ENCODE measurements at places on chromosomes 2 and 18.

GRCh38 chr2:189613077-189613636 lies 32.6 kb upstream of the SLC40A1 start:
- no peak for DNase-seq

- DNase-seq = no peak
Measured at GRCh38 chr2:75320898-75321598, 121.7 kb upstream of the TACR1 start.

DNA sequence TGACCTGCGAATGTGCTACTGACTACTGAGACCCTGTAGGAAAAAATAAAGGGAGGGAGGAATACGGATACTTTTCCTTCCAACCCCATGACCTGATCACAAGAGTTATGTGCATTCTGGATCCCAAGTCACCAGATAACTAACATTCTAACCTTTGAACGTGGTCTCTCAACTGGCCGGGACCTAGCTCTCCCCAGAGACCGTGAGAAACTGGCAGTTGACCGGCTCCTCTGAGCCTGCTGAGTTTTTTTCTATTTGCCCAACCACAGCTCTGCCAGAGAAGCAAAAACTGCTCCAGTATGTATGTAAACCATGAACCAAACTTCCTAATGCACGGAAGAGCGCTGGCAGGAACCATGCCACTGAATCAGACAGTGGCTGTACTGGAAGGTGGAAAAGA lies 47.5 kb upstream of the PTMA start:
- DNase-seq = no peak

DNA sequence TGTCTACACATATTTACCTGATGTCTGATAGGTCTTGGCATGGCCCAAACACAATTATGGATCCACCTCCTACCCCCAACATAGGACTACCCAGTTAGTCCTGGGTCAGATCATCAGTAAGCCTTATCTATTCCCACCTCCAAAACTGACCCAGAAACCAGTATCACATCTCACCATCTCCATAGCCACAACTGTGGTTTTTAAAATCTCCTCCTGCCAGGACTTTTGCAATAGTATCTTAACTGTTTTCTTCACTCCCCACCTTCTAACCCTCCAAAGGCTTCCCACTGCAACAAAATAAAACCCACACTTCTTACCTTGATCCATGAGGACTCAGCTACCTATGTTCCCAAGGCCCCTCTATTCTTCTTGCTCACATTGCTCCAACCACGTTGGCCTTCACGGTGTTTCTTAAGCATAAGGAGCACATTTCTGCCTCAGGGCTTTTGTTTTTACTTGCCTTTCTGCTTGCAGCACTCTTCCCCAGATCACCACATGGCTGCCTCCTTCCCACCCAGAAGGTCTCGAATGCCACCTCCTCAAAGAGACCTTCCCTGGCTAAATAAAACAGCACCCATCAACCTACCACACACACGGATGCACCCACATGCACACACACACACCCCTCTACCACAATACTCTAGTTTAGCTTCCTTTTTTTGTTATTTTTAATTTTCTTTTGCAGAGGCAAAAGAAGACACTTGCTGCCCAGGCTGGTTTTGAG lies 125.9 kb upstream of the SLC1A4 start:
- no peak for DNase-seq

DNA sequence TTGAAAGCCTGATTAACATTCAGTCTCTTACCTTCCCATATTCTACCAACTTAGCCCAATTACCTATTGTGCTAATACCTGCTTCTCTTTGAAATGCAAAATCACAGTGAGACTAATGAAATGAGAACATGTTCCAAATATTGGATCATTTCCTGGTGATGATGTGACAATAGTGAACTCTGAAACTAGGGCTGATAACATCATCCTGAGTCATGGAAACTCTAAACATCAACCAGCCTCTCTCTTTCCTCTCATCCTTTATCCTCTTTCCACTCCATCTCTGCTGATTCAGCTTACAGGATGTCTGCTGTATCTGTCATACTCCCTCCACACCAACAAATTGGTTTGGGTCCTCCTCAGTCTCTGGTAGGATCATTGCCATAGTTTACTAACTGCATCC lies 98.8 kb upstream of the NCKAP5 start:
- DNase-seq = no peak

DNA sequence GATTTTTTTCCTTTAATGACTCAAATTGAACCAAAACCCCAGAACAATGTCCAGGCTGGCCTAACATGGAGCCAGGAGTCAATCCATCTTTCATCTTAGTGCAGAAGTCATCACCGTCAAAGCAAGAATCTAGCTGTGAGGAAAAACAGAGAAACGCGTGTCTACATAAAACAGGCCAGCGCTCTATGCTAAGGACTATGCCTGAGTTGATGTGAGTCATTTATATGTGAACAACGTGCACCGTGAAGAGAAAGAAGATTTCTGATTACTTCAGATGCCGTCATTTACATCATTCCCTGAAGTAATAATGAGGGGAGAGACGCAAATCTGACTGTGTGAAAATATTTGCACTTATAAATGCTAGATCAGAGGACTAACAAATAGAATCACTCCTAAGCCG lies 34.0 kb upstream of the SALL3 start:
- no peak for DNase-seq

DNA sequence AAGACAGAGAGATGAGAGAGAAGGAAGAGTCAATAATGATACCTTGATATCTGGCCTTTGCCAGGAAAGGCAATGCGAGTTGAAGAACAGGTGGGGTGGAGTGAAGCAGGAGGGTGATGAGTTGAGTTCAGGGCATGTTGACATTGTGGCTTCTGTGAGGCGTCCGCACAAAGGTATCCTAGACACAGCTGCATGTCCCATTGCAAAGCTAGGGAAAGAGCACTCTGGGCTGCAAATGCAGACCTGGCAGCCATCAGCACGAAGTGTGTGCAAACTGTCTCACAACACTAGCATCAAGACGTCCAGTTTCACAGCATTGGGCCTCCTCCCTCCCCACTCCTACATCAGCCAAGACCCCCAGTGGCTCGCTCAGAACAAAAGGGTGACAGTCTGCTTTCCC lies 36.1 kb downstream of the TEX51 start:
- no peak for DNase-seq

DNA sequence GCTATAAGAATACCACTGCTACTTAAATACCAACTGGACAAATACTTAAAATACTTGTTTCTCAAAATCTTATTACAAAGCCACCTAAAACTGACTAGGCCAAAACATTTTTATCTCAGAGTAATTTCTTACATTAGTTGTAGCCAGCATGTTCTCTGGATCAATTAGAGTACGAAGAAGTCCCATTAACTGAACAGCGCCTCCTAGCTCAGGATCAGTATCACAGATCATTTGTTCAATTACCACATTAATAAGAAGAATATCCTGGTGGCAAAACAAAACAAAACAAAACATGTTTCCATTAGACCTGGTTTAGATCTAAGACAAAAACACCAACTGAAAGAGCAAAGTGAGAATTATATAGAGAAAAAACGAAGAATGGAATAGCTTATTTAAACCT lies 36.0 kb downstream of the PPP4R3B start:
- peak; percentile 6 for DNase-seq

GRCh38 chr2:199364153-199364552 lies 93.6 kb downstream of the SATB2 start:
- no peak for DNase-seq

DNA sequence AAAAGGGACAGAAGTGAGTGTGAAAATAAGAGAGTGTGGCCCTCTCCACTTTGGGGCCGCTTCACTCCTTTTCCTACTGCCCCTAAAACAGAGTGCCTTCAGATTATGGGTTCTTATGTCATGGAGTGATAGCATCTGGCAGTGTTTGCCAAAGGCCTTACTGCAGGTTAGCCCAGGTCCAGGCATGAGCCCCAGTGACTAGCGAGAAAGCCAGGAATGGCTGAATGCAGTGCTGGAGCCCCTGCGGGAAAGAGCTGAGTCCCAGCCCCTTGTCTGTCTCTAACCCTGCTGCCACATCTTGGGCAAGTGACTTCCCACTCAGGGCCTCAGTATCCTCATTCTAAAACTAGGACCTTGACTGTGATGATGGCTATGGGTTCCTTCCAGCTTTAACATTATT lies 6.0 kb downstream of the IGFBP5 start:
- no peak for DNase-seq

- no peak for DNase-seq
Measured at GRCh38 chr18:1657876-1658275, 753.2 kb downstream of the ADCYAP1 start.

DNA sequence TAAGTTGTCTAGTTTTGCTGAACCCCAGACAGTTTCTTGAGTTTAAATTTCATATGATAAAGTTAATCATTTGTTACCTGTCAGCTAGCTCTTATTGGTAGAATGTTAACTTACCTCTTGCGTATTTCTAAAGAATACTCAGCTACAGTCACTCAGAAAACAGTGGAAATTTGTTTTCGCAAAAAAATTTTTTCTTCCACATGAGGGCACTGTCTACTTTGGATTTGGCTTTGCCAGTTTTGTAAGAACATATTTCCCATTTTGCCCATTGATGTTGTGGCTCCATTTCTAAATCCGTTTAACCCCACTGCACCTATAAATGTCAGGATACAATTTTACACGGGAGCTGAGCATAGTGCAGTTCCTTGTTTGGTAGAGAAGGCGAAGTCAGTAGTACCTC lies 19.1 kb upstream of the GCFC2 start:
- DNase-seq = no peak

GRCh38 chr2:196914867-196915460 lies 11.5 kb downstream of the PGAP1 start:
- DNase-seq = no peak

DNA sequence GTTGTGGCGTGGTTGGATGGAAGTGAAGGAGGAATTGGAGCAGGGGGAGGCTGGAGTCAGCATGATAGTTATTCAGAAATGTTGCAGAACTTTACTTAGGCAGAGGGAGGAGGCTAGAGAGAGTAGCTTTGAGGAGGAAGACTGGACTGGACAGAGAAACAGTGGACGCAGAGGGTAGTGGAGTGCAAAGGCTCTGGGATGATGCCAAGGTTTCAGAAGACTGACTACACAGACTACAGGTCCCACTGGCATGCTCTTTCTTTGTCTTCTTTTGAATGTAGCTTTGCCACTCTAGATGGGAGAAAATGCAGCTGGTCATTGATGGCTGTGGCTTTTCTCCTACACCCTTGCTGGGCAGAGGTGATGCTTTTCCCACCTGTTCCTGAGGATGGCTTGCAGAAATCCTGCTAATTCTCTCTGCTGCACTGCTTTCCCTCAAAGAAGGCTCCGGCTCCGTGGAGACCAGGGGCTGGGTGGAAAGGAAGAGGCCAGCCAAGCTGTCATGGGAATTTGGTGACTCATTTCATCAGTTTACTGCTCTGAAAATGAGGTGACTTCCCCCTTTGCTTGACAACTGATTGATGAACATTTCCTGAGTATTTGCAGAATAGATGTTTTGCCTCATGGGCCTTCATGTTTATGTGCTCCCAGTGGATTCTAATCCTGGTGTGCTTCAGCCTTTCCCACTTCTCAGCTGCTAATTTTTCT lies 42.4 kb downstream of the MEIS1 start:
- no peak for DNase-seq

- DNase-seq = no peak
Measured at GRCh38 chr18:79545736-79546171, 133.8 kb upstream of the CTDP1 start.

- no peak for DNase-seq
Measured at GRCh38 chr18:48719974-48720654, 181.3 kb downstream of the CTIF start.

- no peak for DNase-seq
Measured at GRCh38 chr2:45257820-45258219, 248.6 kb upstream of the SIX2 start.

DNA sequence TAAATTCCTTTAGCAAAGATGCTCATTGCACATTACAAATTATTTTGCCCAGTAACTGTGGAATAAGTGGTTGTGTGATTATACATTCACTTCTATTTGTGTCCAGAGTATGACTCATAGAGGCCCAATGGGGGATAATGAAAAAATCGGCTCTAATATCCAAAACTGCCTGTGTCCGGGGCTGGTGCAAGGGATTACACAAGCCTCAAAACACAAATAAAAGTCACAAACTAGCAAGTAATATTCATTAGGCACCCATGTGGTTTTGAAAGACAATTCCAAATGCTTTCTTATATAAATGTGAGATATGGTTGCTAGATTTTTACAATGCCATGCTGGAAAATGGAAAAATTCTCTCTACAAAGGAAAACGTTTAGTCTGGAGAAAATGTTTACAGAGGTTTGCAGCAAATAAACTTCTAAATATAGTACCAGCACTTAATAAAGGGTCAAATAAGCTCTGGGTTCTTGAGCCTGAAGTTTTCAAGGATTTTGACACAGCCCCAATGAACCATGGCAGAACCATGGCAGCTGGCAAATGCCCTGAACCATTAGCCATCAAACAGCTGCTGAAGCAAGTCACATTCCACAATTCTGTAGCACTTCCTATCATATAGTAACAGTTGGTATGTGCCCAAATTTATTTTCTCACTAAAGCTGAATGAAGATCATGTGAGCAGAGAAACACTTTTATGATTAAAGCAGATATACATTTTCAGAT lies 40.5 kb downstream of the IRS1 start:
- no peak for DNase-seq

GRCh38 chr2:45300026-45300750 lies 290.9 kb upstream of the SIX2 start:
- peak; percentile 29 for DNase-seq

DNA sequence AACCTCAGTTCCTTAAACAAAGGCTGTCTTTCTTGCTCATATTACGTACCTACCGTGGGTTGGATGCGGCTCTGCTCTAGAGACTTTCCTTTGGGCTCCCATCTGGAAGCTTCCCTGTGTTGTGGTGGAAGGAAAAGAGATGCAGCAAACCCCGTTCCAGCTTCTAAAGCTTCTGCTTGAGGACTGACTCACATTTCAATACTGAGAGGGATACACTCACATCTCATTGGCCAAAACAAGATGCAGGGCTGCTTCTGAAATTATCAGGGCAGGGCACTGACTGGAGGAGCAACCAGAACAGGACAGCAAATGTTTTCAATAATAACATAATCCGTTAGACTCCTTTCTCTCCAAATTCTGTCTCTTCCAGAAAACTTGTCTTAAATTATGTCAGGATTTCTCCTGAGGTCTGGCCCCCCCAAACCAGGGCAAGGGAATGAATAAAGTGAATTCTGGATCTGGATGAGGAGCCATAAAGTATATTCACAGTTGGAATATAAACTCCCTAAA lies 4.5 kb upstream of the MYO5B start:
- no peak for DNase-seq

DNA sequence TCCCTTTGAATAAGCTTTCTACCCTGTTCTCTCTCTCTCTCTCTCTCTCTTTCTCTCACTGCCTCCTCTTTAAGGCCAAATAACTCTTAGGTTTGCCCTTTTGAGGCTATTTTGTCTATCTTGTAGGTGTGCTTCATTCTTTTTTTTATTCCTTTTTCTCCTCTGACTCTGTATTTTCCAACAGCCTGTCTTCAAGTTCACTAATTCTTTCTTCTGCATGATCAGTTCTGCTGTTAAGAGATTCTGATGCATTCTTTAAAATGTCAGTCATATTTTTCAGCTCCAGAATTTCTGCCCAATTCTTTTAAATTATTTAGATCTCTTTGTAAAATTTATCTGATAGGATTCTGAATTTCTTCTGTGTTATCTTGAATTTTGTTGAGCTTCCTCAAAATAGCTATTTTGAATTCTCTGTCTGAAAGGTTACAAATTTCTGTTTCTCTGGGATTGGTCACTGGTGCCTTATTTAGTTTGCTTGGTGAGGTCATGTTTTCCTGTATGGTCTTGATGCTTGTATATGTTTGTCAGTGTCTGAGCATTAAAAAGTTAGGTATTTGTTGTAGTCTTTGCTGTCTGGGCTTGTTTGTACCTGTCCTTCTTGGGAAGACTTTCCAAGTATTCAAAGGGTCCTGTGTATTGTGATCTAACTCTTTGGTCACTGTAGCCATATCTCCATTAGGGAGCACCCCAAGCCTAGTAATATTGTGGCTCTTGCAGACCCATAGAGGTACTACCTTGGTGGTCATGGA lies 35.4 kb upstream of the DYNC1I2 start:
- no peak for DNase-seq

Measured in iPS-NIHi11 (cell line).